ENCODE measurements at places on chromosomes 13 and 19.

DNA sequence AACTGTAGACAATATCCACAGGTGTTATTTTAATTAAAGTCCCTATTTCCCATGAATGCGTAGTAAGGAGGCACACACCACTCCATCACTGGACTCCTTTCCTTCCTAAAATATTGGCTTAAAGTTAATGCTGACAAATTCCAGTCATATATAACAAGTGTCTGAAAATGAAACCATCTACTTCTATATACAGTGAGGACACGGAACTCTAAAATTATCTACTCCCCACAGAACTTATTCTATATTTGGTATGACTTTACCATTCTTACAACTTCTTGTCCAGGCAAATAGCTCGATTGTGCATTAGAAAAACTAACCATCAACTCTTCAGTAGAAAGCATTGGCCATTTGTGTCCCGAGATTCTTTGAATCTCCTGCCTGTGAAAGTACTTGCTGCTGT lies 1560.2 kb downstream of the EFNB2 start:
- H3K4me1 ChIP-seq, result peaks cover 5% of the 10 kb centered on the region
- H3K36me3 ChIP-seq, result no peaks in the 10 kb centered on the region
- no peaks in the 10 kb centered on the region for H3K27me3 ChIP-seq
- DNase-seq, result no peak
- no peak overlapping the region for H3K27ac ChIP-seq

DNA sequence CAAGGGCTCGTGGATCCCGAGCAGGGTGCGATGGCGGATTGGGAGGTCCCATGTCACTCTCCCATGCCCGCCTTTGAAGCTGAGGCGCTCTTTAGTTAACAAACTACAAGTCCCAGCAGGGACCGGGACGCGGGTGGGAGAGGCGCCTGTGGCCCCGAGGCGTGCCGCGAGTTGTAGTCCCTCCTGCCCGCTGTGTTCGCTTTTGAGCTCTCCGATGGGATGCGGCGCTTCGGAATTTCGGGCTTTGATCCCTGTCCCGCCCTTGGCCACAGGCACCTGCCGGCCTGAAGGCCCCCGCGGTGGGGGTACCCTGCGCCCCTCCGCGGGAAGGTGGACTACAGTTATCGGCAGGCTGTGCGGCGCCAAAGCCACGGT lies 11.0 kb downstream of the CYTH2 start:
- peaks cover 9% of the 10 kb centered on the region for H3K4me1 ChIP-seq
- H3K36me3 ChIP-seq, result peaks cover 26% of the 10 kb centered on the region
- no peak for DNase-seq
- H3K27me3 ChIP-seq, result no peaks in the 10 kb centered on the region
- no peak overlapping the region for H3K4me3 ChIP-seq
- H3K27ac ChIP-seq, result no peak overlapping the region

DNA sequence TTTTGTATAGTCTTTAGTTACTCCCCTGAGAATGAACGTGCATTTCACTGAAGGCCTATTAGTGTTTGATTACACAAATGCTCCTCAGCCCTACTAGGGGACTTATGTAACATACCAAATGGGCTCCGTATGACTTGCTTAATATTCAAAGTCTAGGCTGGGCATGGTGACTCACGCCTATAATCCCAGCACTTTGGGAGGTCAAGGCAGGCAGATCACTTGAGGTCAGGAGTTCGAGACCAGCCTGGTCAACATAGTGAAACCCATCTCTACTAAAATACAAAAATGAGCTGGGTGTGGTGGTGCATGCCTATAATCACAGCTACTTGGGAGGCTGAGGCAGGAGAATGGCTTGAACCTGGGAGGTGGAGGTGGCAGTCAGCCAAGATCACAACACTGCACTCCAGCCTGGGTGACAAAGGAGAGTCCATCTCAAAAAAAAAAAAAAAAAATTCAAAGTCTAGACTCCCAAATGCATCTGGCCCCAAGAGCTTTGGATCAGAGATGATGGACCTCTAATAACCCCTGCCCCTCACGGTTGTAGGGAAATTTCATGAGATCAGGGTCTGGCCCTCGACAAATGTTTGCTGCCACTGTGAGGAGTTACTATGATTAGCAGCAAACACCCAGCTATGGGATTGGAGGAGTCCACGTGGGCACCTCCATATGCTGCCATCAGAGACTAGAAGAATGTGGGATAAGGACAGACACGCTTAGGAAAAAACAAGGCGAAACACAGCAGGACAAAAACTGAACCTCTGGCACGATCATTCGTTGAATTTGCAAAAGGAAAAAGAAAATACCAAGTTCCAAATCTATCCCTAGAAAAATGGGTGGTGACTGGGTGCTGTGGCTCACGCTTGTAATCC lies 4.6 kb downstream of the FBXO17 start:
- H3K36me3 ChIP-seq, result peaks cover 24% of the 10 kb centered on the region
- no peak overlapping the region for H3K27ac ChIP-seq
- no peaks in the 10 kb centered on the region for H3K27me3 ChIP-seq
- H3K4me3 ChIP-seq, result no peak overlapping the region
- no peak for DNase-seq

GRCh38 chr19:34418300-34418699 lies 9.9 kb upstream of the UBA2 start:
- no peaks in the 10 kb centered on the region for H3K27me3 ChIP-seq
- no peak for DNase-seq
- H3K27ac ChIP-seq, result no peak overlapping the region
- no peaks in the 10 kb centered on the region for H3K4me1 ChIP-seq
- no peak overlapping the region for H3K4me3 ChIP-seq
- peaks cover 28% of the 10 kb centered on the region for H3K36me3 ChIP-seq

GRCh38 chr13:43077906-43078305 lies 54.5 kb downstream of the DNAJC15 start:
- no peak for DNase-seq
- H3K27me3 ChIP-seq, result no peaks in the 10 kb centered on the region
- H3K4me3 ChIP-seq, result no peak overlapping the region
- H3K36me3 ChIP-seq, result peaks cover 42% of the 10 kb centered on the region
